Activated T-cell treated with anti-CD3 and anti-CD28 coated beads, Interleukin-2, amount 50 U/mL, for 4 hours (primary cell): ENCODE measurements at places on chromosomes 3 and 15. TPM values are rescaled to one million over a fixed set of nuclear protein-coding genes. Genes with fewer than 3 reads are reported as not detected.
A peak's percentile ranks its signal among the peaks of the same experiment; 100 is the strongest.

GPR87 gene
- total RNA-seq: 2.7 TPM

CCNB2 gene
- total RNA-seq: 2.3 TPM

PLXND1 gene
- 4.8 TPM for total RNA-seq

TM6SF1 gene
- 0.38 TPM for total RNA-seq

GRCh38 chr3:181615666-181616065, 96.1 kb upstream of the SOX2 start:
- DNase-seq: no peak

- no peak for DNase-seq
Observed at GRCh38 chr3:13808550-13808949, 71.3 kb downstream of the WNT7A start.

DNA sequence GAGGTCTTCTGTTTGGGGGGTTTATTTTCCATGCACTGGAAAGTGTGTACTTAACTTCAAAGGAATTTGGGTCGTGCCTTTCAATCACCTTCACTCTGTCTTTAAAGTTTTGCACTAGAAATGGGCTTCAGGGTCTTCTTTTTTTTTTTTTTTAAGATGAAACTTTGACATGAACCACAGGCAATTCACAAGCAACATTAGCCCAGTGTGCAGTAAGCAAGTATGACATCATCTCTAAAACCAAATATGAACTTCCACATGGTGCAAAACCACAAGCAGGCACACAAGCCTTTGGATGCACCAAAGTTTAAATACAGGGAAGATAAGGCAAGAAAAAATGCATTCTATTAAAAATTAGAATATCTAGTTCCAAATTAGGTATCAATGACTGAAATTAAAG, 381.9 kb downstream of the ERC2 start:
- DNase-seq: no peak

DNA sequence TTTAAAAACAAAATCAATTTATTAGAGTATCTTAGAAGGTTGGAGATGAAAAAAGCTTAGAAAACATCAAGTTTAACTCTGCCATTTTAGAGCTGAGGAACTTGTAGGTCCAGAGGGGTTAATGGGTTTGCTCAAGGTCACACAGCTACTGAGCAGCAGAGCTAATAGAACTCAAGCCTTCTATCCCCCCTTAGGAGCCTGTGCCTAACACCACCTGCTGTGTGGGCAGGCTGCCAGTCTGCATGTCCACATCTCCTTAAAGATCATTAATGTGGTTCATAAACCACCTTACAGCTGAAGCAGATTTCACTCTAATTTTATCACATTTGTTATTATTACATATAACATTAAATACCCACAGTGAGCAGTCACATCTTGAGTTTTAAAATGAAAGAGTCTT, 14.1 kb upstream of the SLC35G2 start:
- no peak for DNase-seq

- DNase-seq: no peak
Observed at GRCh38 chr3:159732172-159733111, 256.2 kb upstream of the IL12A start.

GRCh38 chr3:185308126-185308754, 54.4 kb upstream of the EHHADH start:
- DNase-seq: peak; percentile 17

DNA sequence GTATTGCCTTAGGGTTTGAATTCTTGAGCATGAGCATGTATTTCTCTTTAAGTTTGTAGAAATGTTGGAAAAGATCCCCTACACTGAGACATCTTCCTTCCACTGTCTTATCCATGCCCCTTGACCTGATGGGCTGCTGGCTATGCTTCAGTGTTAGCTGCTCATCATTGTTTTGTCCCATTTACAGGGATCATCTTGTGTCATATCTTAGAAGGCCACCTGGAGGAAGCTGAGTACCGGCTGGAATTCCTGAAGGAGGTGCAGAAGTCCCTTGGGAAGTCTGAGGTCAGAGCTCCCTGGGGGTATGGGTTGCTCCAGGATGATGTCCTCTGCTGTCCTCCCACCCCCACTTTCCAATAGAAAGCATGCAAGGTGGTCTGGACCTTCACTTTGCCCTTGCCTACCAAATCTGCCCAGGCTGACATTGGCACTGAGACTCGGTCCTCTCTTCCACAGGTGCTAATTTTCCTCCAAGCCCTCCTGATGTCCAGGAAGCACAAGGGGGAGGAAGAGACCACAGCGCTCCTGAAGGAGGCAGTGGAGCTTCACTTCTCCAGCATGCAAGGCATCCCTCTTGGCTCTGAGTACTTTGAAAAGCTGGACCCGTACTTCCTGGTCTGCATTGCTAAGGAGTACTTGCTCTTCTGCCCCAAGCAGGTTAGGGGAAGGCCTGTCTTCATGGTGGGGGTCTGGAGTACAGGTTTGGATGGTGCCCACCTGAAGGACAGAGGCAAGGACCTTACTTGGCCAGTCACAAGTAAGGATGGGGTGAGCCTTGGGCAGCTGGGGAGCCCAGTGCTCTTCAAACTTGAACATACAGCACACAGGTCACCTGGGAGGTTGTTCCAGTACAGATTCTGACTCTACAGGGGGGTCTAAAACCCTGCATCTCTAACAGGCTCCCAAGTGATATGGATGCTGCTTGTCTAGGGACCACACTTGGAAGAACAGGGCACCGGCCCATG, 17.7 kb downstream of the TTC21A start:
- DNase-seq: no peak
